ENCODE measurements at places on chromosomes 1 and 21.
A peak's percentile ranks its signal among the peaks of the same experiment; 100 is the strongest.

DNA sequence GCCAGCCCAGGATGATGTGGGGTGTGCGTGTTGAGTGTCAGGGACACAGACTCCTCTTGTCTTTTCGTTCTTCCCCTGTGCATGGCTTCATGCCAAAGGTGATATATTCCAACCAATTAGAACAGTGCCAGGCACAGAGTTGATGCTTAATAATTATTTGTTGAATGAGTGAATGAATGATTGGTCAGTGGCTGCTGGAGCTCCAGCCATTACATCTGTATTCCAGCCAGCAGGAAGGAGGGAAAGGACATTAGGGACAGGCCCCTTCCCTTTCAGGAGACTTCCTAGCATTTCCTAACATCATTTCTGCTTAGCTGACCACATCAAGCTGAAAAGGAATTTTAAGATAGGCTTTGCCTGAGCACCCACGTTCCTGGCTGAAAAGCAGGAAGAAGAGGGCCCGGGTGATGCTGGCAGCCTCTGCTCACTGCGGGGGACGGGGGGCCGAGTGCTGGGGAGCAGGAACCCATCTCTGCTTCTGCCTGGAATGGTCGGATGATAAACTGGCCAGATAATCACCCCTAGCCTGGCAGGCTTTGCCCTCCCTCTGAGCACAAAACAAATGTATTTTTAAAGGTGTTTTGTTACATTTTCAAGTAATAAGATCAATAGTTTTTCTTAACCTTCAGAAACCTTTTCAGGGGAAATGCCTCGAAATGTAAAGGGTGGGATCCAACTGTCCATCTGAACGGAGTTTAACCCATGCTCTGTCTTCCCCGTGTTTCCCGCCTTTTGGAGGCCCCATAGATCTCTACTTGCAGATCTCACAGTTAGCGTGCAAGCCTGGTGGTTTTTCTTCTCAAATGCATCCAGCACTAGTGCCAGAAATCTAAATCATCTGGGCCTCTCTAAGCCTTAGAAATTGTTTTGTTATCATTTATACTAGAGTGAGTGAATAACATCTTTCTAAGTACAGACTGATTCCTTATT lies 39.0 kb downstream of the SLC37A1 start:
- DNase-seq, result no peak

DNA sequence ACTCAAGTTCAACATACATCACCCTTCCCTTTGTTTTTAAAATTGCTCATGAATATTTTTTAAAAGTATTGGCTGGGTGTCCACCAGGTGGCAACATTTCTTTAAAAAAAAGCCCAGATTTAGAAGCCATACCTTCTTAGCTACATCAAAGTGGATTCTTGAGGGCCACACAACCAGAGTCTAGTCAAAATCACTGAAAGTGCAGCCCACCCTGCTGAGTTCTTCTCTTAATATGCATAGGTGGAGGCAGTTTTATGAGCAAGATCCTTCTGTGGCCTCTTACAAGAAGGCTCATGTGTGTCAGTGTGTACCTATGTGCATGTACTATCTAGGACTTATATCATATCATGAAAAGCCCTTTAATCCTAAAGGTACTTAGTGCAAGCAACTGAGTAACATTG lies 16.9 kb upstream of the GNG12 start:
- DNase-seq, result peak; percentile 64

DNA sequence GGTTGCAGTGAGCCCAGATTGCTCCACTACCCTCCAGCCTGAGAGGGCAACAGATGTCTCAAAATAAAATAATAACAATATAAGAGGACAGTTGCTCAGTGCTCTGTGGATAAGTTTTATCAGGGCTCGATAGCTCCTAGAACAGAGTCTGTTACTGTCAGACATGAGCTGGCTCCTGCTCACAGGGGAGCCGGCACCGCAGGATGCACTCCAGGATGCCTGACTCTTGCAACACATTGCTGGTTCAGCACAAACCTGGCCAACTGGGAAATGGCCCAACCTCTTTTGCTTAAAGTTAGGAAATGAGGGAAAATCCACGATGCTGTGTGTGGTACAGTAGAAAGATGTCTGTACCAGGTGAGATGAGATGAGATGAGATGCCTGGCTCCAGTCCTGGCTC lies 5.8 kb upstream of the CTSE start:
- peak; percentile 42 for DNase-seq

DNA sequence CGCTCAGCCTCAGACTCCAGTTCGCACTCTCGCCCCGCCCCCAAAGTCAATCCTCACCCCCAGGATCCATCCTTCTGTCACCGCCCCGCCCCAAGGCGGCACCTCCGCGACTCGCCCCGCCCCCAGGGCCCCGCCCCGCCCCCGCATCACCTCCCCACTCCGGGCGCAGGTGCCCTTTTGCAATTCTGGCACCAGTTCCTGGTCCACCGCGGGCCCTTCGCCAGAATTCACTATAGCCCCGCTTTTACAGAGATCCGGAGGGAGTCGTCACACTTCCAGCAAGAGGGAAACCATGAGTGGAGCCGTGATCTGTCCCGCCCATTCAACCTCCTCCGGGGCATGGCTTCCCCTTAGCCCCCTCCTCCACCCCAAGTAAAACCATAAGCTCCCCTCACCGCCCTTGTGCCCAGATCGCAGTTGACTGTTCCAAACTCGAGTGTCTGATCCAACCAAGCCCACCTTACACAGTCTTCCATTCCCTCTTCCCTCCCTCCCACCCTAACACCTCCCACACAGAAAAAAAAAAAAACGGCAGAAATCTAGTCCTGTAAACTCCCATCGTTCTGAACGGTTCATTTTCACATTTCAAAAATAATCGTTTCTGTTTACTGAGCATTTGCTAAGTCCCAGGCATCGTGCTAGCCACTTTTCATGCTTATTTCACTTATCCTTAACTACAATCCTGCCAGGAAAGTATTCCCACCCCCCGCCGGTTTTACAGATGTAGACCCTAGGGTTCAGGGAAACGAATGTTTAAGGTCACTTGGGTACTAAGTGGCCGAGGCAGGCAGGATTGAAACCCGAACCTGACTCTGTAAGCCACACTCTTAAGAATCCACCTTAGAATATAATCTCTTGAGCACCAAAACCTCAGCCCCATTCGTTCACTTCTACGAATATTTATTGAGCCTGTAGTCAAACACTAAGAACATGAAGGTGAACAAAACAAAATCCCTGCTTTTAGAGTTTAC lies 1.3 kb upstream of the DNAJC16 start:
- no peak for DNase-seq

DNA sequence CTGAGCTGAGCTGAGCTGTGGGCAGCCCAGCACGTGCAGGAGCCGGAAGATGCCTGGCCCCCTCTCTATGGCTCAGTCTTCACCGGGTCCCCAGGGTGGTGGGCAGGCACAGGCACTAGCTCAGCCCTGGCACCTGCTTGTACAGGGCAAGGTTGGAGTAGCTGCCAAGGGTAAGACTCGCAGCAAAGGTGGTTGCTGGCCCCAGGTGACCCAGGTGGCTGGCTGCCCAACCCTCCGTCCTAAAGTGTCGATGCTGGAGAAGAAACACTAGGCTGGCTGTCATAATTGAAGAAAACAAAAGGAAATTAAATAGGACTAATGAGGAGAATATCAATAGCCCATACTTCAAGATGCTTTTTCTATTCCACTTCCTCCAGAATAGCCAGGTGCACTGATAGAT lies 77.1 kb upstream of the ACTL8 start:
- no peak for DNase-seq

- DNase-seq, result no peak
Measured at GRCh38 chr1:9870572-9870971, 39.5 kb downstream of the CTNNBIP1 start.

GRCh38 chr1:34162852-34163766 lies 1.9 kb downstream of the CSMD2 start:
- no peak for DNase-seq

GRCh38 chr1:188735567-188735966 lies 1742.1 kb downstream of the BRINP3 start:
- no peak for DNase-seq

- no peak for DNase-seq
Measured at GRCh38 chr1:58699011-58699762, 675 bp downstream of the MYSM1 start.

DNA sequence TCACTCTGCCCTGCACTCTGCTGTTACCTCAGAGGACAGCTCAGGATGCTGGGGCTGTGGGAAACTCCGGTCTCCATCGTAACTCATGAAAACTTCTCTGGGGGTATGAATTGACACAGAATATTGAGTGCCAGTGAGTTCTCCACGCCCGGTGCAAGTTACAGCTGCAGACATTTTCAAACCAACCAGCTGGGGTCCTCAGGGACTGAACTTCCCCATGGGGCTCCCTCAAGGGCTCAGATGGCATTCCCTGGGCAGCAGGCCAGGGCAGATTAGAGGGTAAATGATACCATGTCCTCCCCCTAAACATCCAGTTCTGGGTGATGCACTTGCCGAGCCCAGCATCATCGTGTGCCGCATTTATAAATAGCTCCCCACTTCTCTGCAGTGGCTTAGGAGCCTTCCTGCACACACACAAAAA lies 27.8 kb upstream of the CCSAP start:
- DNase-seq, result no peak

DNA sequence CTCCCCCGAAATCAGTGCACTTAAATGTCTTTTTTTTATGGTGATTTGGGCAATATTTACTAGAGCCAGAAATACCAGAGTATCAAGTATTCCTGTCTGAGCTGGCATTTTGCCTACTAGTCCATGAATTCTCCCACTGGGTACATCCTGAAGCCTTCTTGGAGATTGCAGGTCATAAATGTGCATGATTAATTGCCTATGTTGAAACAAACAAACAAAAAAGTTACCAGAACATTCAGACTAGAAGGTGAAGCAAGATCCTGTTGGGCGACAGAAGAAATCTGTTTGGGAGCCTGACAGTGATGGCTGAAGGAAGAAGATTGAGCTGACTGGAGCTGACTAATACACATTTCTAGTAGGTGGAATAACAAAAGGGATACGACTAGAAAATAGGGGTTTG lies 127.4 kb upstream of the NRIP1 start:
- DNase-seq, result no peak

DNA sequence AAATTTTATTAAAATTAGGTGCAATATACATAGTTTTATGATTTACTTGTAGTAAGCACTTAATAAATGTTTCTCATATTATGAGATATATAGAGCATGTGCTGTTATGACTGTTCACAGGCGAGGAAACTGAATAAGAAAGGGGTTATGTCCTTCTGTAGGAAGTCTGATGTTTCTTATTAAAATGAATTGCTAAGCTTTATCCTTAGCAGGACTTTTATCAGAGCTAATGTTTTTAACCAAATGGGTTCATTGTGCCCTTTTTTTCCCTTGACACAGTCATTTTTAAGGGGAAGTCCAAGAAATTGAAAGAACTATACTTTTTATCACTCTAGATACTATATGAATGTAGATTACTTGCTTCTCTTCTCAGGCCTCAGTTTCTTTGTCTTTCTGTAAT lies 285.2 kb downstream of the PTPRC start:
- DNase-seq, result no peak

DNA sequence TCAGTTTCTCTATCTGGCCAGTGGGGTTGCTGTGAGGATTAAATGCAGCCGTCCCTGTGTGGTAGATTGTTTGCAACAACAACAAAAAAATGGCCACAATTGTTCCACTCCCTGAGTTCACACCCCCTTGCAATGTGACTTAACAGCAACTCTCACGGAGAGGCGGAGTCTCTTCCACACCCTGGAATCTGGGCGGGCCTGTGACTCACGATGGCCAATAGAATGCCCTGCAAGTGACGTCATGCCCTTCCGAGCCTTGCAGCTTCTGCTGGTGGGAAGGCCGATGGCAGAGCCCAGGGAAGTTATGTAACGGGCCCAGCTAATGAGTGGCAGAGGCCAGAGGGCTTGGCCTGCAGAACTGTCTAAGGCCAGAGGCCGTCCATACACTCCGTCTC lies 87.9 kb downstream of the RIPK4 start:
- DNase-seq, result peak; percentile 99

GRCh38 chr21:42844411-42845113 lies 34.8 kb downstream of the WDR4 start:
- no peak for DNase-seq
